RKO (cell line): ENCODE measurements at places on chromosomes 6 and 20.

DNA sequence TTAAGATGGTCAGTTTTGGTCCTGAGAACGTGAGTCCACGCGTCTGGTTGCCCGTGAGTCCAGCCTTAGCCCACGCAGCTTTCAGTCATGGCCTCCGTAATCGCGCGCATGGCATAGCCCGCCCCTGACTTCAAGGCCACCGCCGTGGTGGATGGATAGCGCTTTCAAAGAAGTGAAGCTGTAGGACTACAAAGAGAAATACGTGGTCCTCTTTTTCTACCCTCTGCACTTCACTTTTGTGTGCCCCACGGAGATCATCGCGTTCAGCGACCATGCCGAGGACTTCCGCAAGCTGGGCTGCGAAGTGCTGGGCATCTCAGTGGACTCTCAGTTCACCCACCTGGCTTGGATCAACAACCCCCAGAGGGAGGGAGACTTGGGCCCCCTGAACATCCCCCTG is 142.0 kb upstream of the MCHR2 start:
- DNase-seq: no peak

DNA sequence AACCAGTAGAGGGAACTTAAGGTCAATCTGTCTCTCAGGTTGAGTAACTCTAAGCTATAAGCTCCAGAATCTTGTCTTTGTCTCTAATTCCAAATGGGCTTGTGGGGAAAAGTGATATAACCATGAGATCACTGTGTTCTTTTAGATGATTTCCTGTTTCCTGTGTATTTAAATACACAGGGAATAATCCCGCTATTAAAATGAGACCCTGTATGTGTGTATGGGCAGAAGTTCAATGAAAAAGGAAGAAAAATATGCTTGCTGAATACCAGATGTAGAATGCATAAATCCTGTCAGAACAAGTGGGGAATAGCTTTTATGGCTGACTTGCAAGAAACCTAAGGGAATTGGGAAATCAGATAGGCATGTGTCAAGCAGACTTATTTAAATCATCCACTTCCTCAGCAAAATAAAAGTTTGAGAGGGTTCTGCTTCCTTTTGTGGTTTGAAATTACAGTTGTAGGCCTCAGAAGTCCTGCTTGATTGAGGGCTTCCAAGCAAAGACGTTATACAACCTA is 164.7 kb upstream of the PDE7B start:
- no peak for DNase-seq

DNA sequence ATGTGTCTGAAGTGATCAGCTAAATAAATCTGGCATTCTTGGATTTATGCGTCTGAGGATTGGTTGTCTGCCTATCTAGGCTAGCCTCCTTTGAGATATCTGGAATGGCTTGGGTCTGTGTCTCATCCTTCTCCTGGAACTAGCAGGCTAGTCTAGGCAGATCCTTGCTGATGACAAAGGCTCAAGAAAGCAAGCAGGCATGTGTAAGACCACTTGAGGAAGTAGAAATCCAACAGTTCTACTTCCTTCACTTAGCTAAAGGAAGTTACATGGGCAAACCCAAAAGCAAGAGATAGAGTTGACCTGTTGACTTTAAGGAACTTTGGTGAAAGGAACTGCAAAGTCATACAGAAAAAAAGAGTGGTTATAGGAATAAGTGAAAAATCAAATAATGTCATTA is 672.6 kb downstream of the MAFB start:
- no peak for DNase-seq

DNA sequence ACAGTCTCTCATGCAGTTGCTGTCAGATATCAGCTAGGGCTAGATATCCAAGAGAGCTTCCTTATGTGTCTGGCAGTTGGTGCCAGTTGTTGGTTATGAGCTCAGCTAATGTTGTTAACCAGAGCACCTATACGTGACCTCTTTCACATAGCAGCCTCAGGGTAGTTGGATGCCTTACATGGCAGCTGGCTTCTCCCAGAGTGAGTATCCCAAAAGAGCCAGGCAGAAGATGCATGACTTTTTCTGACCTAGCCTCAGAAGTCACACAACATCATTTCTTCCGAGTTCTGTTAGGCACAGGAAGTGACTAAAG is 175.7 kb downstream of the VEGFA start:
- no peak for DNase-seq

- DNase-seq: peak; percentile 12
Observed at GRCh38 chr20:48153523-48153922, 368.2 kb upstream of the SULF2 start.

- peak; percentile 11 for DNase-seq
Observed at GRCh38 chr6:87697581-87698546, 4.2 kb downstream of the AKIRIN2 start.

GRCh38 chr6:38198219-38198618 is 378.7 kb downstream of the ZFAND3 start:
- no peak for DNase-seq

- DNase-seq: no peak
Observed at GRCh38 chr6:43733471-43734293, 36.3 kb upstream of the VEGFA start.

GRCh38 chr20:57991211-57991881 is 237.1 kb downstream of the ANKRD60 start:
- no peak for DNase-seq

DNA sequence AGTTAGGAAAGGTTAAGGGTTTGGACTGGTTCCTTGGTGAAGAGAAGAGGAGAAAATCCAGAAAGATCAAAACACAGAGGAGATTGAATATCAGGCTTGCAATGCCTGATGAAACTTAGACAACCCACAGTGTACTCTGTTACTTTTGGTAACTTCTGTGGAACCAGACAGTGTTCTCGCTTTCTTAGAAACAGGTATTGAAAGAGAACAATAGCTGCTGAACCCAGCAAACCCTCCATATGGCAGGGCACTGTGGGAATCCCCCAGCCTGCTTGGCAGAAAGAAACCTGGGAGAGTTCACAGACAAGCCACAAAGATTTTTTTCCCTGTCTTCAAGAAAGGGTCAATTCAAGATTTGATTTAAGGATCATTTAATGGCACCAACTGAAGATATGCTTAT is 342.8 kb downstream of the FOXA2 start:
- no peak for DNase-seq

GRCh38 chr6:70221025-70221714 is 81.7 kb downstream of the COL9A1 start:
- DNase-seq: peak; percentile 24

GRCh38 chr6:16337295-16337975 is 99.0 kb downstream of the GMPR start:
- DNase-seq: no peak

DNA sequence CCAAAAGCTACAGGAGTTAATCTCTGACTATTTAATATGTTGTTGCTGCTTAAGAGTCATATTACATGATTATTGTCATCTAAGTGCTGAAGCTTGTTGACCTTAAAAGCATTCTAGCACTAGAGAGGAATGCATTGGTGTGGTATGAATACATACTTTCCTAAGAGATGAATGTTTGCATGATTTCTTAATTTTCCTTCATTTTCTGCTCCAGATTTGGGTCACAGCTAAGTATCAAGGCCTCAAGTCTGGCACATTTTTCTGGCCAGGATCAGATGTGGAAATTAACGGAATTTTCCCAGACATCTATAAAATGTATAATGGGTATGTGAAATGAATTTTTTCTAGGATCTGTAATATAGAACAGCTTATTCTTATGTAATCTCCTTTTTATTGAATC is 53.6 kb downstream of the ENPP1 start:
- no peak for DNase-seq

DNA sequence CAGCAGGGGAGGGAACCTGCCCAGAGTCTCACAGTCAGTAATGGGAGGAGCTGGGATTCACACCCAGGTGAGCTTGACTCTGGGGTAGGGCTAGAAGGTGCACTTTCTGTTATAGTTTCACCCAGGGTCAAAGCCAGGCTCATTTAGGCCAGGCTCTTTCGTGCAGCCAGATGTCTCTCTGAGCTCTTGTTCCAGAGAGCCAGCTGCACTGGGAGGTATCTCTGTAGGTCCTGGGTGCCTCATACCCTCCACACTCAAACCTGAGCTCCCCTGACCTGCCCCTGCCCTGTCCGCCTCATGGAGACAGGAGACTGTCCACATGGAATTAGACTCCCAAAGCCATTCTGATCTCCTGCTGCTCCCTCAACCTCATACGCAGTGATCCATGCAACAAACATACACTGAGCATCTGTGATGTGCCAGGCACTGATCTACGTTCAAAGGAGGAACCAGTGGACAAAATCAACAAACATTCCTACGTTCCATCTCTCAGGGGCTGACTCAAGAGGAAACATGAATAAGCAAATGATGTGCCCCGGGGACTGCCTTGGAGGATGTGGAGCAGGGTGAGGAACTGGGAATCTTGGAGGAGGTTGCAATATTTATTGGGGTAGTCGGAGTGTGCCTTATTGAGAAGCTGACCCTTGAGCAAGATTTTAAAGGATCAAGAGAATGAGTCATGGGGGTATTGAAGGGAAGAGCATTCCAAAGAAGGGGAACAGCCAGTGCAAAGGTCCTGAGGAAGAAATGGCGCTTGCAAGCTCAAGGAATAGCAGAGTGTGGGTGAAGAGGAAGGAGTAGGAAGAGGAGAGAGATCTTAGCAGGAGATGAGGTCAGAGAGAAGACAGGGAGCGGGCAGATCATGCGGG is 71.3 kb upstream of the TOX2 start:
- peak; percentile 30 for DNase-seq

DNA sequence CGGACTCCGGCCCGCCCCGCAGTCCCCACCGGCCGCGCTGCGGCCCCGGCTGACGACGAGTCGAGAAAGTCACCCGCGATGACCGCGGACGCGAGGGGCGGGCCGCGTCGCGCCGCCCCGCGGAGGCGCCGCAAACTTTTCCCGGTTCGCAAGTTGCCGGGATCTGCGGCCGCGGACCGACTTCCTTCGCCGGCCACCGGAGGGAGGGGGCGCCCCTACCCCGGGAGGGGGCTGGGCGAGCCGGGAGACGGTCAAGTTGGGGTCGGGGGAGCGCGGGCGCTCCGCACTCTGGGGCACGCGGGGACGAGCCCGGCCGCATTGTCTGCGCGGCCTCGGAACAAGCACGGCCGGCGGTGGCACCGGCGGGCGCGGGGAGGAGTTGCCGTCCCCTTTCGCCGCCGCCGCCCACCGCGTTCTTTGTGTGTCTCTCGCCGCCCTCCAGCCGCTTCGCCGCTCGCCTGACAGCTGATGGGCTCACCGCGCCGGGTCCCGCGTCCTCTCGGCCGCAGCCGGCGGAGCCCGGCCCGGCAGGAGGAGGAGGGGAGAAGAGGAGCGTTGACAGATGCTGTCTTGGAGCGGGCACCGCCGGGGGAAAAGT is 131.6 kb downstream of the OGFRL1 start:
- no peak for DNase-seq

DNA sequence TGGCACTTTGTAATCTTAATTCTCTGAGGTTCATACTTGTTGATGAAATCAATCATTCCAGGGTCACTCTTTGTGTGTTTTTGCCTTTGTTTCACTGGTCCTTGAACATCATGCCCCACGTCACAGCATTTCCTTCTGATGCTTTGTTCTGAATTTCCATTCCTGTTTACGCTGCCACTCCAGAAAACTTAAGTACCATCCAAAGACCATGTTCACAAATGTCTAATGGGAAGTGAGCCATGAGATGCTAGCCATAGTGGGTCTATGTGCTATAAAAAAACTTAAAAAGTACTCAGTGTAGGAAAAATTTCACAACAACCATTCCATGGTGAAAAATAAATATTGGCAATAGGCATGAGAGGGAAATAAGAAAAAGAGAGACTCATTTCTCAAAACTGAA is 232.0 kb downstream of the IBTK start:
- DNase-seq: no peak

GRCh38 chr6:7173843-7174503 is 66.2 kb downstream of the RREB1 start:
- DNase-seq: no peak

- DNase-seq: no peak
Observed at GRCh38 chr6:45858691-45859090, 157.0 kb downstream of the CLIC5 start.

DNA sequence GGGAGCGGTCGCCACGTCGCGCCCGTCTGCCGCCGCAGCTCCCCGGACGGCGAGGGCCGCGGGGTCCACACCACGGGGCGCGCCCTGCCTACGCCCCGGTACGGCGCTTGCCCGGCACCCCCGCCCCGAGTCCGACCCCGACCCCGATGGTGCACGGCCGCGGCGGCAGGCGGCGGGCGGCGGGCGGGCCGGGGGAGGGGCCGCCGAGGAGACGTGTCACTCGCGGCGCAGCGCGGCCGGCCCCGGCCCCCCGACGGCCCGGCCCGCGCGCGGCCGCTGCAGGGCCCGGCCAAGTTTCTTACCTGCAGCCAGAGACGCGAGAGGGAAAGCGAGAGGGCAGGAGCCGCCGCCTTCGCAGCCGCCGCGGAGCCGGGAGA is 328 bp downstream of the RRBP1 start:
- no peak for DNase-seq

- peak; percentile 50 for DNase-seq
Observed at GRCh38 chr20:44683263-44684046, 31.7 kb upstream of the CCN5 start.
